NCI-H446 (cell line): ENCODE measurements at places on chromosomes 2 and 18.

- DNase-seq, result no peak
Measured at GRCh38 chr2:105757433-105757832, 12.7 kb downstream of the NCK2 start.

DNA sequence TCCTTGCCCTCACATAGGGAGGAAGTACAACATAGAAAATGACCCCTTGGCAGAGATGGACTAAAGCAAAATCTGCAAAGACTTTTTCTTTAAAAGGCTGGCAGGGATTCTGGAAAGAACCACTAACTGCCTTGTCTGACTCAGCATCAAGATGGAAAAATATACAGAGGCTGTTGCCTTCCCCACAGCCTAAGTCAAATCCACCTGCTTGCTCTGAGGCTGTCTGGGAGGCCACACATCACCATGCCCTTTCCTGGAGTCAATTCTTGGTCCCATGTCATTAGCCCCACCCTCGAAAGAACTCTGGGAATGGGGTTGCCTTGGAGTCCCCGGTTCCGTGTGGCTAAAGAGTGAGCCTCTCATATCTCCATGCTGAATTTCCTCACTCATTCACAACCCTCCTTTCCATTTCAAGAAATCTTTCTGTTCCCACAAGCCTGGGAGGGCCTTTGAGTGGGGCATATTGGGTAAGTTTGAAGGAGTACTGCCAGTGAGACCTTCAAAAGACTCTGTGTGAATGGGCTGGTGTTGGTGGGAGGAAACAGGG is 39.4 kb downstream of the BMP10 start:
- DNase-seq, result no peak

GRCh38 chr2:27049422-27050280 is 1.8 kb upstream of the AGBL5 start:
- peak; percentile 68 for DNase-seq

DNA sequence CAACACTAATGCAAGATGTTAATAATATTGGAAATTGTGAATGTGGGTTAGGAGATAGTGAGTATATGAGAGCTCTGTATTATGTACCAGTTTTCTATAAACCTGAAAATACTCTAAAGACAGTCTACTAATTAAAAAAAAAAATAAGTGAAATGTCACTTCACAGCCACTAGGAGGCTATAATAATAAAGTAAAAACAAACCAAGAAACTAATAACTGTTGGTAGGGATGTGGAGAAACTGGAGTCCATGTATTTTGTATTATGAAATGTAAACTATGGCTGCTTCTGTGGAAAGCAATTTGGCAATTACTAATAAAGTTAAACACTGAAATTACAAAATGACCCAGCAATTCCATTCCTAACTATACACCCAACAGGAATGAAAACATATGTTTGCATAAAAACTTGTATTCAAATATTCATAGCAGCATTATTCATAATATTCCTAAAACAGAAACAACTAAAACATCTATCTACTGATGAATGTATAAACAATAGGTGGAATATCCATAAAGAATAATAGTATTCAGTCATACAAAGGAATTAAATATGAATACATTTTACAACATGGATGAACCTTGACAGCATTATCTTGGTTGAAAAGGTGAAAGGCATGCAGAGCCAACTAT is 36.2 kb downstream of the CCDC178 start:
- DNase-seq, result no peak

DNA sequence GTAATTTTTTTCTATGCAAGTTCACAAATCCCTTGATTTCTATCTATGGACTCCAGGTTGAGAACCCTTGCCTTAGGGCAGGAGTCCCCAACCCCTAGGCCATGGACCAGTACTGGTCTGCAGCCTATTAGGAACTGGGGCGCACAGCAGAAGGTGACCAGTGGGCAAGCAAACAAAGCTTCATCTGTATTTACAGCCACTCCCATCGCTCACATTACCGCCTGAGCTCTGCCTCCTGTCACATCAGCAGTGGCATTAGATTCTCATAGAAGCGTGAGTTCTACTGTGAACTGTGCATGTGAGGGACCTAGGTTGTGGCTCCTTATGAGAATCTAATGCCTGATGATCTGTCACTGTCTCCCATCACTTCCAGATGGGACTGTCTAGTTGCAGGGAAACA is 70.2 kb upstream of the SMAD2 start:
- no peak for DNase-seq

GRCh38 chr2:232533944-232534710 is 5.4 kb upstream of the CHRNG start:
- DNase-seq, result no peak

DNA sequence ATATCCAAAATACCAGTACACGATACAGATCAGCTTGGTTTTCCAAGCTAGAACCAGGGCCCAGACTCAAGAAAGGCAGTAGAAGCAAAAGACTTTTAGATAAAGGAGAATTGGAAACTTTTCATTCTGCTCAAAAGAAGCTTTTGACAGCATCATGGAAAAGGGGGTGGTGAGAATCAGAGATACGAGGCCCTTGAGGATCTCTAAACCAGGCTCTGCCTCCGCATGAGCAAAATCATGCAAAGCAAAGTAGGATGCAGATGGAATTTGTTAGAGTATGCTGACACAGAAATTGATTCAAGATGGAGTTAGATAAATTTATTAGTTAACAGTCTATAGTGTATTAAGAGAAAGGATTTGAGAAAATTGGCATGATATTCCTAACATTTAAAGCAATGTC is 39.8 kb downstream of the FAM98A start:
- DNase-seq, result no peak

- DNase-seq, result no peak
Measured at GRCh38 chr2:88692187-88692586, 714 bp downstream of the RPIA start.

- DNase-seq, result no peak
Measured at GRCh38 chr2:8633735-8634313, 48.0 kb upstream of the ID2 start.

DNA sequence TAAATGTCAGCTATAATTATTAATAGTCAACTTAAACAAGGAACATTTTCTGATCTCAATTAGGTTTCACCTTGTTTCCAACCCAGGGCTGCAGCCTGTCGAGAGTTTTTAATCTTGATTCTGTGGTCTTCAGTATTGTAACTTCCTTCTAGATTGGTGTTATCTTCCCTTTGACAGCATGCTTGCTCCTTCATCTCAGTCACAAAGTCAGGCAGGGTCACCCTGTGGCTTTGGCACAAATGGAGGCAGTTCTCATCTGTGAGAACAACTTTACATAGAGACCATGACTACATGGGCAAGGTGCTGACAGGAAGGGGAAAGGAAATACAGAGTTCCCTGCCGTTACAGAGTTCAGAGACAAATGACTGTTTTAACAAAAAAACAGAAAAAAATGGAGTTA is 50.5 kb downstream of the HNRNPLL start:
- no peak for DNase-seq
